Fibroblast of skin of right biceps (primary cell): ENCODE measurements at places on chromosomes 16 and 17.
A peak's percentile ranks its signal among the peaks of the same experiment; 100 is the strongest.

DNA sequence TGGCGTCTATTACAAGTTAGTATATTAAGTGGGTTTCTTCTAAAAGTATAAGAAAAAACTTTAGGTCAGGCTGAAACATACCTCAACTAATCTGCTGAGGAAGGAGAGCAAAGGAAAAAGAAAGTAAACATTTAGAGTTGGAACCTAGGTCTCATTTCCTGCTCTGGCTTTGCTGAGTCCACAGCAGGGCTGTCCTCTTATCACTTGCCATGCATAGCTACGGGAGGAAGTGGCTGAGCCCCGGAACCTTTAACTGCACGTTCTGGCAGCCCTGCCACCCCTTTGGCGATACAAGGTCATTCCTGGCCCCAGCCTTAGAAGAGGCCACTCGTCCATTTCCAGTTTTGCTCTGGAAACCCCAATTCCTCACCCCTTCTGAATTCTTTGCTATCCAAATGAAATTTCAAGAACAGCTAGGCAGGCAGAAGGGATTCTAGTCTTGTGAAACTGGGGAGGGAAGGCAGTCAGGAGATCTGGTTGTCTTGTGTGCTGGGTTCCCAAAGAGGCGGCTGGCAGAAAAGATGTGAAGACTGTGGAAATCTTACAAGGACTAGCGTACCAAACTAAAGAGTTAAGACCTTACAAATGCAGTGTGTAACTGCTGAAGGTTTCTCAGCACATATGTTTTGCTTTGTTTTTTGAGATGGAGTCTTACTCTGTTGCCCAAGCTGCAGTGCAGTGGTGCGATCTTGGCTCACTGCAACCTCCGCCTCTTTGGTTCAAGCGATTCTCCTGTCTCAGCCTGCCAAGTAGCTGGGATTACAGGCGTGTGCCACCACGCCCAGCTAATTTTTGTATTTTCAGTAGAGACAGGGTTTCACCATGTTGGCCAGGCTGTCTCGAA, 19.1 kb downstream of the WIPI1 start:
- no peak for DNase-seq

DNA sequence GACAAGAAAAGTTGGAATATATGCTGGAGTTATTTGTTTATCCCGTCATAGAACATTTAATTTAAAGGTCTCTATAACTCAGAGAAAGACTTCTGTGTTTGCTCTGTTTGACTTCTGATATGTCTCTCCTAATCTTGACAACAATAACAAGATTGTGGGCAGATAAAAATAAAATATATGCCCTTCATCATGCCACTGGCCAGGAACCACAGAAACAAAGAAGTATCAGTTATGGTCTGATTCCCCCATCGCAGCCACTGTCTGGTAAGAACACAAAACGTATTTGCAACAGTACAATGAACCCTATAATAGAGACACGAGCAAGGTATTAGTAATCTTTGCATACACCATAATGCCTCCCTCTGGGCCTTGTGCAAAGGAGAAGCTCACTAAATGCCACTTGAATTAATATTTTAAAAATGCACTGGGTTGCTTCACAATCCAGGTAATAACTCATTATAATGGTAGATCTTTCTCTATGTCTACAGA, 1498.3 kb downstream of the CDH11 start:
- DNase-seq: no peak

DNA sequence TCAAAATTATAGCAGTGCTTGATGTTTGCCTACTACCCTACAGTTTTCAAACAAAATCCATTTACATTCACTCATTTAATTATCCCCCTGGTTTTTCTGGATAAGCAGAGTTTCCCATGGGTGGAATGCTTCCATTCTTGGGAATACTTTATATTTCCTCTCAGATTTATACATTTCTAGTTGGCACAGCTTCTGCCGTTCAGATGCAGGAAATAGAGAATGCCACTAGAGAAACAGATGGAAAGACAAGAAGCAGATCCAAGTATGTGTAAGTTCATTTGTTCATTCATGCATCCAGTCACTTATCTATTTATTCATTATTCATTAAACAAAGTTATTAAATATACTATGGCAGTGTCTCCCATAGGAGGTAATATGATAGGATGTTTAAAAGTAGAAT, 65.0 kb upstream of the CACNG5 start:
- no peak for DNase-seq

DNA sequence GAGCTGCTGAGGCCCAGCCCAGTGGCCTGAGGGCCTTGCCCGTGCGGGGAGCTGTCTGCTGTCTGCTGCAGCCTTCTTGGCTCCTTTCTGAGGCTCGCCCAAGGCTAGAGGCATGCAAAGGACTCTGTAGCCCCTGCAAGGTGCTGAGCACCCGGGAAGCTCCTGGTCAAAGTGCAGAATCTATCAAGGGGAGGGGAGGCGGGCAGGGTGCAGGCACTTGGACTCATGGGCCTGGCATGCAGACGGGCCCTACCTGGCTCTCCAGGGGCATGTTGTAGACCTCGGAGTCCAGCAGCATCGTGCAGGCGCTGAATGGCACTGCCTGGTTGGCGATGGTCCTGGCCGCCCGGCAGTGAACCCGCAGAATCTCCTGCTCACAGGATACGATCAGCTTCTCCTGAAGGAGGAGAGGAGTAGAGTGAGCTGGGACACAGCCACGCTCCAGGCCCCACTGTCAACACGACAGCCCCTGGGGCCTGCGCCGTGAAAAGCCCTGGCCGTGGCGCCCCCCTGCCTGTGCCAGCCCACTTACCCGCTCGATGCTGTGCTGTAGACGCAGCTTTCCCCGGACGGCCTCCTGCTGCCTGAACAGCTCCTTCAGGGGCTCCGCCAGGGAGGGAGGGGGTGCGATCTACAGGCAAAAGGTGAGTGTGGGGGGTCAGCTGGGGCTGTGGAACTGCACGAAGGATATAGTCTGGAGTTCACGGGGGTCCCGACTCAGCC, 57.2 kb downstream of the ZNF778 start:
- DNase-seq: no peak

- DNase-seq: no peak
These were observed 61.5 kb downstream of the GNAO1 start for GRCh38 chr16:56252835-56253234.

DNA sequence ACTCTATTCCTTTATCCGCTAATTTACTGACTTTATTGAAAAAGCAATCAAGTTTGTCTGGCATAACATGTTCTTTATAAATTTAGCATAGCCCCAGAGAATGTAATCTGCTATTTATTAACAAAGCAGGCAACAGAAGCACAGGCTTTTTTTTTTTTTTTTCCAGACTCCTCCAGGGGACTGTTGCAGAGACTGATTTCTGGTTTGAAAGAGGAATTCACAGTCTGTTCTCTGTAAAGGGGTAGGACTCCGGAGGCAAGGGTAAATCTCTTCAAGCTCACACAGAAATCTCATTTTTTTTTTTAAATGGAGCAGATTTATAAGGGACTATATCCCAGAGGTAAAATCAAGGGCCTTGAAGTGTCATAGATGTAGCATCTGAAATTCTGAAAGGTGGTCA, 1386.5 kb upstream of the CDH8 start:
- DNase-seq: no peak

DNA sequence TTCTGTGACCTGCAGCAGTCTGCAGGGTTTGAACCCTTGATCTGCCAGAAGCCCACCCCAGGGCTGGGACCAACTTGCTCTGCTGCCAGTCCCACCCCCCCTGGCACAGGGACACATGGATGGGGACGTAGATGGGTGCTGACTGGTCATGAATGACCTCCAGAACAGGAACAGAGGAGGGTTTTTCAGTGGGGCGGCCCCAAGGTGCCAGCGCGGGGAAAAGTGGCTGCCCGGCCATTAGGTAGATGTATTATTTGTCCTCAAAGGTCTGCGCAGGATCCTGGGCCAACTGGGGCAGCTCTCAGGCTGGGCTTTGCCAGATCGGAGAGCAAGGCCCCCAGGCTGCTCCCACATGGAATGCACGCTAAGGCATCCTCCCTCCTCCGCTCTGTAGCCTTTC, 265.2 kb upstream of the TNRC6C start:
- DNase-seq: no peak

DNA sequence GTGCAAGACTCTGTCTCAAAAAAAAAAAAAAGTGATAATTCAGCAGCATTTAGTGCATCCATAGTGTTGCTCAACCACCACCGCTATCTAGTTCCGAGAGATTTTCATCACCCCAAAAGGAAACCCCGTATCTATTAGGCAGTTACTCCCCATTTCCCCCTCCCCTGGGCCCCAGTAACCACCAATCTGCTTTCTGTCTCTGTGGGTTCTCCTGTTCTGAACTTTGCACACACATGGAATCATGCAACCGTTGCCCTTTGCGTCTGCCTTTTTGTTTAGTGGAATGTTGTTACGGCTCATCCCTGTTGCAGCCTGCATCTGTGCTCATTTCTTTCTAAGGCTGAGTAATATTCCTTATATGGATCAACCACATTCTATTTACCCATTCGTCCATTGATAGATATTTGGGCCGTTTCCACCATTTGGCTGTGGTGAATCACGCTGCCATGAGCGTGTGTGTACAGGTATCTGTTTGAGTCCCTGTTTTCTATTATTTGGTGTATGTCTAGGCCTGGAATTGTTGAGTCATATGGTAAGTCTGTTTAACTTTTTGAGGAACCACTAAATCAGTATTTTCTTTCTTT, 8.7 kb upstream of the SYNGR2 start:
- DNase-seq: peak; percentile 83

GRCh38 chr16:81831722-81832126, 52.6 kb downstream of the PLCG2 start:
- peak; percentile 74 for DNase-seq

DNA sequence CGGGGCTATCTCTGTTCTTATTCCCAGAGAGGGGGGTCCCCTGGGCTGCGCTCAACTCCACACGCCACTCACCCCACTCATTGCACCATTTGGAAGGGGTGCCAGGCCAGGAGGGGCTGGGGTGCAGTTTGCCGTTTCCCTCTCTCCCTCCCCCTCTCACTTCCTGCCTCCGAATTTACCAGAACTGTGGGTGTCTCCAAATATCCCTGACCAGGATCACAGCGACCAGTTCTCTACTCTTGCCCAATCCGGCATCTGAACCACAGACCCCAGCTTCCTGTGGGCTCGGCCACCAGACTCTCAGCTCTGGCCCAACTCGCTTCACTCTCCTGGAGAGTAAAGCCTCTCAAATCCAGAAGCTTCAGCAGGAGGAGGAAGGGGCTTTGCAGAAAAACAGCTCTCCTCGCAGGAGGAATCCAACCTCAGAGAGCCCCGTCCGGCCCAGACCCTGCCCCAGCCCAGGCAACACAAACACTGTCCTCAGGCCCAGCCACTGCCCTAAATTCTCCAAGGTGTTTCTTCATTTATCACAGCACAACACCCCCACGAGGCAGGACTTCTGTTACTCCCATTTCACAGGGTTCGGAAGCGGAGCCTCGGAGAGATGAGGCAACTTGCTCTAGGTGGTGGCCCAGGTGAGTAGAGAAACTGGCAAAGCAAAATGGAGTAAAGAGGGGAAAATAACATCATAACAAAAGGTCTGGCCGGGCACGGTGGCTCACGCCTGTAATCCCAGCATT, 423 bp upstream of the ASGR2 start:
- DNase-seq: no peak

DNA sequence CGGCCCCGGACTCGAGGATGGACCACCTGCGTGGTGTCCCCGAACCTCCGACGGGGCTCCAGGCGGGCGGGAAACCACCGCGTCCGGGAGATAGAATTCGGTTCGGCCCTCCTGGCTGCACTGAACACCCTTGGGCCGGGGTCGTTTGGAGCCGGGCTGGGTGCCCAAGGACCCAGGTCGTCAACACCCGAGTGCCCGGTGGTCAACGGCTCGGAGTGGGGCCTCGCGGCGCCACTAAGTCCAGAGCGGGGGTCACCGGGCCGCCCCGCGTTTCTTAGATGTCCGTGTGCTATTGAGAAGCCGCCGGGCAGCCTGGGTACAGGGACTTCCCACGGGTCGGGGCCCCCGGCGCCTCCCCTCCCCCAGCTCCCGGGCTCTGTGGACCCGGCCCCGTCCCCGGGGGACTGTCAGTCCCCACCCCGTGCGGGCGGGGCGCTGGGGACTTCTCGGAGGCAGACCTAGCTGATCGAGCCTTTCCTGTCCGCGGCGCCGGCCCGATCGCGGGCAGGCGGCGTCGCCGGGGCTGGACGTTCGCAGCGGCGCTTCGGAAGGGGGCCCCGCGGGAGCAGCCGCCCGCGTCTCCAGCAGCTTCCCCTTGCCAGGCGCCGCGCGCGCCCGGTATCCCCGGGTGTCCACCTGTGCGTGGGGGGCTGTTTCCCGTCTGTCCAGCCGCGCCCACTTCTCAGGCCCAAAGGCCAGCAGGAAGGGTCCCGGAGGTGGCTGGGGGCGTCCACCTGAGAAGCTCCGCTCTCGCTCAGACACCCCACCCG, 655 bp upstream of the NPTX1 start:
- no peak for DNase-seq

DNA sequence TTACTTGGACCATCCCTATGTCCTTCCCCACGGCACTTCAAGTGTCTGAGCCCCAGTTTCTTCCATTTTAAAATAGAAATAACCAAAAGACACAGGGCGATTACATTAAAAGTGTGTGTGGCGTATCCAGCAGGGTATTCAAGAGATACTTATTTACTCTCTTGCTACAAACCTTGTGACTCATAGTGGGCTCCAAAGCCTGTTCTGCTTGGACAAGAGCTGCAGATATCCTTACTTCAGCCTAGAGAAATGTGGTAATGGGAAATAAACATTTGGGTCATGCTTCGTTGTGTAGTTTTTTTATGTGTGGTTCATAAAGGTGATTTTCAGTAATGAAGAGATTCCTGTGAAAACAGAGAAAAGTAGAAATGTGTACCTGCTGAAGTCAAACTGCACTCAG, 288.9 kb upstream of the CDH11 start:
- DNase-seq: peak; percentile 33

DNA sequence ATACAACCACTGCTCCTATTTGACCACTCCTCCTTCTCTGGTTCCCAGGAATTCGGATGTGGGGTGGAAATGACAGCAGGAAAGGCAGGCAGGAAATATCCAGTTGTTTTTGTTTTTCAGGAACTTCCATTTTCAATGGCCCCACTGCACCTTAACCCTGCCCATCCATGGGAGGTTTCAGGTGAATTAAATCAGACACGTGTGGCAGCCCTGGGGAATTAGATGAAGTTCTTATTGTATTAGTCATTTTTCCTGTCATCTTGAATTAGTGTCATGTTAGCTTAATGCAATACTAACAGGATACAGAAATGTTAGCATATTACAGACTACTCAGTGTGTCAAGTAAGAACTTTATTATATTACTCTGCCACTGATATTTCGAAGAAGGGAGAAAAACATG, 146.4 kb downstream of the CHD9NB start:
- DNase-seq: no peak

DNA sequence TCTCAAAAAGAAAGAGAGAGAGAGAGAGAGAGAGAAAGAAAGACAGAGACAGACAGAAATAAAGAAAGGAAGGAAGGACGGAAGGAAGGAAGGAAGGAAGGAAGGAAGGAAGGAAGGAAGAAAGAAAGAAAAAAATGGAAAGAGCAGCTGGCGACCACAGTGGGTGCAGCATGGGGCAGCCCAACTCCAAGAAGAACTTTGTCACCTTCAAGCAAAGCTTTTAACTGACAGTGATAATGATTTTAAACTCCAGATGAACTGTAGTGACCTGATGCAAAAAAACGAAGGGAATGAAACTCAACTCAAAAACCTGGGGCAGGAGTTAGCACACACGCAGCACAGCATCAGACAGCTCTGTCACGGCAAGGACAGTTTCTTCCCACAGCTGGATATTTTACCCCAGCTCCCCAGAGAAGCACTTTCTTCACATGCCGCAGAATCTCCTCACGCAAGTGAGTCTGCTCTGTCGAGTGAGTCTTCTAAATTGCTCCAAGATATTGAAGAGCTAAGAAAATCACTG, 5.0 kb upstream of the ARHGAP17 start:
- peak; percentile 32 for DNase-seq
